ENCODE measurements at places on chromosomes 5 and 9.

- no peak for DNase-seq
Measured at GRCh38 chr5:68250661-68251298, 35.2 kb downstream of the PIK3R1 start.

GRCh38 chr5:129246088-129246487, 151.5 kb downstream of the ISOC1 start:
- DNase-seq = no peak

DNA sequence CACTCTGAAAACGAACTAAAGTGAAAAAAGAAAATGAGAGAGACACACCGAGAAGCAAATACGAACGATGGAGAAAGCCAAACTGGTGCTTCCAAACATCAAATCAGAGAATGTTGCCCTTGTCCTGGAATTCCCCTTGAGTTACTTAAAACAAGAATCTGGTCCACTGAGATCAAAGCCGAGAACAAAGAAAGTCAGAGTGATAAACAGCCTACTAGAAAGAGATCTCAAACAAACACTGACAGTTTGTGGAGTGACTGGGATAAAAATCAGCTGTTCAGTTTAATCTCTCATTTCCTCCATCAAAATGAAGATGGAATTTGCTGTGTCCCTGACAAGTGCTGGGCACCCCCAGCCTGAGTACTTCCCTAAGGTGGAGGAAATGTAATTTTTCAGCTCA, 582.6 kb downstream of the NR2F1-AS1 start:
- no peak for DNase-seq

- DNase-seq = no peak
Measured at GRCh38 chr9:115794921-115795475, 358.6 kb upstream of the PAPPA start.

DNA sequence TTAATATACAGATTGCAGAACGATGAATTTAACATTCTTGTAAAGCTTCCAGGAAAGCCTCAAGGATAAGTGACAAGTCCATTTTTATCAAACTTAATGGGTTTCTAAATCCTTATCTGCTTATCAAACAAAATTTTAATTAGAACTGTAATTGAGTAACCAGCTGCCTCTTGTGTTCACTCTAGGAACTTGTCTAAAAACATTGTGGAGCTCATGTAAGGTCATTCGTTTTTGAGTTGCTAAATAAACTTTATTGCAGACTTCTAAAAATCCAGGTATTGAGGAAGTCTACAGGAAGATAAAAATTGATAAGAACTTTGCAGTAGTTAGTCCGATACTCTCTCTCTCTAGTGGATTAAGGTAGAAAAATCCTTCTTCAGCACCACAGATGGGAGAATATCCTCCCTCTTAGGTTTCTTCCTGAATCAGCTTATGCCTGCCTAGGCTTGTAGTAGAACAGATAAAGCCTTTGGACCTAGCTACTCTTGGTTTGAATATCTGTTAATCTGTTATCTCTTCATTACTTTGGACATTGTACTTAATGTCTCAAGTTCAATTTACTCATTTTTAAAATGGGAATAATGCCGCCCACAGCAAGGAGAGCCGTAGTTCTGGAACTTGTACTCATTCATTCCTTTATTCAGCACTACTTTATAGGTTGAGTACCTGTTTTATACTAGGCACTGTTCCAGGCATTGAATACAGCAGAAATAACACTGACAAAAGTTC, 60.0 kb upstream of the DHFR start:
- no peak for DNase-seq

GRCh38 chr5:58999804-59000203, 416.9 kb downstream of the RAB3C start:
- DNase-seq = no peak

GRCh38 chr5:140828362-140828737, 590 bp downstream of the PCDHA6 start:
- no peak for DNase-seq

DNA sequence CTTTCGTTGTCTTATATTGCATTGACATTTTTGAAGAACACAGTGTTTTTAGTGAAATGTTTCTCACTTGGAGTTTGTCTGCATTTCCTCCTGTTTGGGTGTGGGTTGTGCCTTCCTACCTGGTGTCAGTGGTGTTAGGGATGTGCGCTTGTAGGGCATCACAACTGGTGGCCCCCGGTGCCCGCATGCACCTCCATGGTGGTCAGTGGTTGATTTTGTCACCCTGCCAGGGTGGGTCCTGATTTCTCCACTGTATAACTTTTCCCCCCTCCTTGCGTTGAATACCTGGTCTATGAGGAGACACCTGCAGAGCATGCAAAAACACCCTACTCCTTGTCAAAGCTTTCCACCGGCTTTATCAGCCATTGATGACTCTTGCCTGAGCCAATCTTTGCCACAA, 132.9 kb downstream of the BARX1 start:
- no peak for DNase-seq

- DNase-seq = no peak
Measured at GRCh38 chr9:133770076-133770777, 32.1 kb upstream of the SARDH start.

GRCh38 chr5:533955-534742, 9.9 kb upstream of the SLC9A3 start:
- no peak for DNase-seq

DNA sequence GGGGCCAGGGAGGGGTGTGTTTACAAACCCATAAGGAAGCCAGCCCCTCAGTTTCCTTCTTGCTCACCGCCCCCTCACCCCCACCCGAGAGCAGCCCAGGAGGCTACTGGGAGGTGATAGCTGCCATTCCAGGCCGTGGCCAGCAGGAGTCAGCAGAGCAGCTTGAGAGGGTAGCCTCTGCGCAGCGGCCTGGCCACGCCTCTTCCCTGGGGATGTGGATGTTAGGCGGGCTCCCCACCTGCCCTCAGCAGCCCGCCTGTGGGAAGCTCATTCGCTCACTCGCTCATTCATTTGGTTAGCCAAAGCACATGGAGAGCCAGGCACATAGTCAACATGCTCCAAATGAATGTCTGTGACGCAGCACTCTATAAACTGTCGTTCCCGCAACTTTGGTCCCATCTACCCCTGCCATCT, 6.1 kb upstream of the DPM2 start:
- peak; percentile 80 for DNase-seq

DNA sequence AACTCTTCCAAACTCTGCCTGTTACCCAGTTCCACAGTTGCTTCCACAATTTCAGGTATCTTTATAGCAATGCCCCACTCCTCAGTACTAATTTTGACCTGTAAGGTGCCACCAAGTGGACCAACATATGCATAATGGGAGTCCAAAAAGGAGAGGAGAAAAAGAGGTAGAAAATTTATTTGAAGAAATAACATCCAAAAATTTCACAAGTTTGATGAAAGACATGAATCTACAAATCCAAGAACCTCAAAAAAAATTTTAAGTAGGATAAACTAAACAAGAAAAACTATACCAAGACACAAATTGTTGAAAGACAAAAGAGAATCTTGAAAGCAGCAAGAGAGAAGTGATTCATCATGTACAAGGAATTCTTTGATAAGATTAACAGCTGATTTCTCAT, 79.8 kb downstream of the BARX1 start:
- DNase-seq = no peak

GRCh38 chr9:15416880-15417279, 5.8 kb upstream of the SNAPC3 start:
- DNase-seq = no peak

DNA sequence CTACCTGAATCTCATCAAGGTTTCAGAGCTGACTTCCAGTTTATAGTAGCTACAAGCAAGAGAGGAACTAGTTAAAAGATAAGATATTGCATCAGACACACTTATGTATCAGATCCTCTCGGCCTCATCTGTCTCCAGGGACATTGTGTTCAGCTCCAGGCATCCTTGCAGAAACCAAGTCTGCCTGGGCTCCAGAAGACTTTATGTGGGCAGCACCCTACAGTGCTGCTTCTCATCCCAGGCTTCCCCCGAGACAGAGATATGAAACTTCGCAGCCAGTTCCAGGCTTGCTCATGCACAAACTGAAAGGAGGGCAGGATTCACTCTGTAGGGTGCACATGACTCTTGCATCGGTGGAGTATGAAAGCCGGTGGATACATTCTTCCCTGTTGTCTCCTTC, 33.9 kb upstream of the FOXB2 start:
- no peak for DNase-seq

- DNase-seq = no peak
Measured at GRCh38 chr9:118782790-118783463, 586.3 kb downstream of the BRINP1 start.

- DNase-seq = no peak
Measured at GRCh38 chr5:181163487-181164075, 16.2 kb downstream of the OR2V2 start.

- no peak for DNase-seq
Measured at GRCh38 chr5:115415143-115415491, 118.7 kb upstream of the CCDC112 start.

- DNase-seq = no peak
Measured at GRCh38 chr9:120808931-120809330, 15.7 kb upstream of the FBXW2 start.

GRCh38 chr9:127885508-127886281, 8.2 kb upstream of the AK1 start:
- DNase-seq = no peak

- no peak for DNase-seq
Measured at GRCh38 chr9:27193886-27194285, 84.9 kb downstream of the TEK start.

DNA sequence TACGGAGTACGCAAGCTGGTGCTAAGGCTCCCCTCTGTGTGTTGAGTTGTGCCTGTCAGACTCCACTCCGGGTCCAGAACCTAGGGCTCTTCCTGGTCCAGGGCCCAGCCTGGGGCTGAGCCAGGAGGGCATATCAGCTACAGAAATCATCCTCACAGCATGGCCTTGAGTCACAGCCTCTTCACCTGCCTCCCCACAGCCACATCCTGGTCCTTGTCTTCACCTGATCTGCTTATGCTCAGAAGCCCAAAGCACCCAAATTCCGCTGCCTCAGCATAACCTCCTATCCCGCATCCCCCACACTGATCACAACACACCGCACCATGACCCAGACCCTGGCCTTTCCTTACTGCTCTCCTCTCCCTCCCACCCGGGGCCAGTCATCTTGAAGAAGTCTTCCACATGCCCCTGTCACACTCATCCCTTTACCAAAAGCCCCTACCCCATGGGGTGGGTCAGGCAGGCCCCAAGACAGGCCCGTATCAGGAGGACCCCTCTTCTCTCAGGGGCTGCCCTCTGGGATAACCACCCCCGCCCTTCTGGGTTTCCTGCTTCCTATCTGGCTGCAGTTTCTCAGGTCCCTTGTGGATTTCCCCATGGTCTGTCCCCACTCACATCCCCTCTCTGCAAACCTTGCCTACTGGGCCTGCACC, 1.3 kb upstream of the IL3 start:
- peak; percentile 28 for DNase-seq

GRCh38 chr5:96856371-96856770, 19.9 kb upstream of the ERAP2 start:
- no peak for DNase-seq

GRCh38 chr5:9241479-9242305, 304.2 kb downstream of the SEMA5A start:
- no peak for DNase-seq

GRCh38 chr5:55101556-55102276, 730 bp upstream of the GZMA start:
- no peak for DNase-seq

DNA sequence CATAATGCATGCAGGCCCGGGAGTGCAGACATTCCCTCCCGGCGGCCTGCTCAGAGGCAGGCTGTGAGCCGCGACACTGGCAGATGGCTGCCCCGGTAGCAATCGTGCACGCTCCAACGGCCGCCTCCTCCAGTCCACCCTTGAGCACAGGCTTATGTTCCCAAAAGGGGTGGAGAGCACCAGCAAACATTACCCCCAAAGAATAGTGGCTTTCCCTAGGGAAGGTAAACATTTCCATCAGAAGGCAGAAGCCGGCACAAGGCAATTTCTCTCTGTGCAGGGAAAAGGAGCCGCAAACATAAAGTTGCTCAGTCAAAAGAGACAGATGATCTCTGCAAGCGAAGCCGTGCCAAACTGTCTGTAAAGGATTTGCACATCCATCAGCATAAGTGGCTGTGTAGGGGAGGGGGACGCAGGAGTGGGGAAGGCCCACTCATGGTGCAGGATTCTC, 92.5 kb downstream of the SIL1 start:
- no peak for DNase-seq

GRCh38 chr5:140240987-140241706, 61.8 kb downstream of the PFDN1 start:
- no peak for DNase-seq
